Spleen (tissue), 13 donors: ENCODE measurements at places on chromosomes 11 and 22.

GRCh38 chr11:18264035-18264434 is 2.0 kb upstream of the SAA1 start:
- DNase-seq = no peak

DNA sequence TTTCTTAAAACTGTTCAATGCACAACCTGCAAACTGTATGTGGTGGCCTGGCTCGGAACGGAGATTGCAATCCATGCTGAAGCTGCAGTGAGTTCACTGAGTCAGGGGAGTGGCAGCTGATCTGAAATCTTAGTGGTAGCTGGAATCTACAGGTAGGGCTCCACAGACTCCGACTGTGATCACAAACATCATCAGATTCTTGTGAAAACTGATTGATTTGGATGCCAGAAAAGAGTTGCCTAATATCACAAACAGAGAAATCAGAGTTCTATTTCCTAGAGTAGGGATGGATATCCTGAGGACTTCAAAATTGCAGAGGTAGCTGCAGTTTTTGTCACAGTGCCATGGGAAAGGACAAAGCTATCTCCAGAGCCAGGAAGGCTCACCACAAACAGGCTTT is 57.5 kb upstream of the SC5D start:
- no peak for DNase-seq

DNA sequence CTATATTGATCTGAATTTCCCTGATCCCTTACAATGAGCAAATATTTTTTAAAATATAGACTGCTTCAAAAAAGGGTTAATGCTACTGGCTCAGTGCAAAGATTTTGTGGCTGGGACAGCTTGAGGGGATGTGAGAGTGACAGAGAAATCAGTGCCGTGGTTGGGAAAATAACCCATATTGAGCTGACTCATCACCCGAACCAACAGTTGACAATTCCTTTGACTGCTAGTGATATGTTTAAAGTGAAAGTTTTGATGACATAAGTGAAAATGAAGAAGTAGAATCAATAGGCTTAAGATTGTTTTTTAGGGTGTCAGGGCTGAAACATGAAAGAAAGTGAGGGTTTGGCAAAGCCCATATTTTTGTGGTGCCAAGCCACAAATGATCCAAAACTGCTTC is 257.1 kb upstream of the TENM4 start:
- DNase-seq = no peak

GRCh38 chr11:77147668-77148321 is 19.7 kb downstream of the MYO7A start:
- no peak for DNase-seq

DNA sequence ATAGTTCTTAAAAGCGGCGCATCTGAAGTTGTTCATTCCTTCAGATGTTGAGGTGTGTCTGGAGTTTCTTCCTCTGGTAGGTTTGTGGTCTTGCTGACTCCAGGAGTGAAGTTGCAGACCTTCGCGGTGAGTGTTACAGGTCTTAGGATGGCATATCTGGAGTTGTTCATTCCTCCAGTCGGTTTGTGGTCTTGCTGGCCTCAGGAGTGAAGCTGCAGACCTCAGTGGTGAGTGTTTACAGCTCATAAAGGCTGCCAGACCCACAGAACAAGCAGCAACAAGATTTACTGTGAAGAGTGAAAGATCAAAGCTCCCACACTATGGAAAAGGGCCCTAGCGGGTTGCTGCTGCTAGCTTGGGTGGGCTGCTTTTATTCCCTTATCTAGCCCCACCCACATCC is 201.7 kb upstream of the PDGFD start:
- no peak for DNase-seq

DNA sequence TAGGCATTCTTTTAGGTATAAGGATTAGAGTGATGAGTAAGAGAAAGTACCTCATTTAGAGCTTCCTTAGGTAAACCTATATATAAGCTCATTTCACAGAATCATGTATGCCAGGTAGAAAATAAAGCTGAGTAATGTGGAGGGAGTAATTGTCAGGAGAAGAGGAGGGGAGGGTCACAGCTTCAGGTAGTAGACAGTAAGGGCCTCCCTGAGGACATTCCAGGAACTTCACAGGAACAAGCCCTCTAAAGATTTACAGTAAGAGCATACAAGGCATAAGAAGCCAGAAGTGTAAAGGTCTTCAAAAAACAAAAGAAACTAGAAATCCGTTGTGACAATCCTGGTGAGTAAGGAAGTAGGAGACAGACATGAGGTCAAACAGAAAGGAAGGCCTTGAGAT is 57.6 kb downstream of the USP47 start:
- no peak for DNase-seq

DNA sequence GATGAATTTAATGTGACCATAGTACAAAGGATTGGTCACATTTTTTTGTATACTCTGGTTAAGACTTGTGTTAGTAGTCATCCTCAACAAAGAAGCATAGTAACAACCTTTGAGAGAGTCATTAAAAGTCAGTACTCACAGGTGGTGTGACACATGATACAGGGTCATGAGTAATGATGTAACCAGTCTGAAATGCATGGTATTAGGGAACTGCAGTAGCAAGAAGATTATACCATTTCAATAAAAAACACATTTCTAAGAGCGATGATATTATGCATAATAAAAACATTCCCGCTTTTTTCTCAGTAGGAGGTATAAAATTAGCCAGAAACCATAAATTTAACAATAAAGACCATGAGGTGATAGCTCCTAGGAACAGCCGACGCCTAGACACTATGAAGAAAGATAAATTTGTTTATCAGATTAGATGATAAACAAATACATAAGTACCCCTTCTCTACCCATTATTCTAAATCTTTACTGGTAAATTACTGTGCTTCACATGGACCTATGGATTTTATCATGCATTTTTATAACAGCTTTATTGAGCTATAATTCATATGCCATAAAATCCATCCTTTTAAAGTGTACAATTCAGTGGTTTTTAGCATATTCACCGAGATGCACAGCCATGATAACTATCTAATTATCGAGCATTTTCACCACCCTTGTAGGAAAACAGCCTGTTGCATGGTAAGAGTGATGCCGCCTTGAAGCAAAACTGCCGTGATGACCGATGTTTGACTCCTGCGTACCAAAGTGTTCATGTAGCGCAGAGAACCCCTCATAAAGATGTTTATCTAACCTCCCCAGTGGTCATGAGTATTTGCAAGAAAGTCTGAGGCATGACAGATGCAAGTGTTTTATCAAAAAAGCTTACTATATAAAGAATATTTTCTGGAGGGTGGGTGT is 41.8 kb downstream of the TMPRSS5 start:
- DNase-seq = no peak

DNA sequence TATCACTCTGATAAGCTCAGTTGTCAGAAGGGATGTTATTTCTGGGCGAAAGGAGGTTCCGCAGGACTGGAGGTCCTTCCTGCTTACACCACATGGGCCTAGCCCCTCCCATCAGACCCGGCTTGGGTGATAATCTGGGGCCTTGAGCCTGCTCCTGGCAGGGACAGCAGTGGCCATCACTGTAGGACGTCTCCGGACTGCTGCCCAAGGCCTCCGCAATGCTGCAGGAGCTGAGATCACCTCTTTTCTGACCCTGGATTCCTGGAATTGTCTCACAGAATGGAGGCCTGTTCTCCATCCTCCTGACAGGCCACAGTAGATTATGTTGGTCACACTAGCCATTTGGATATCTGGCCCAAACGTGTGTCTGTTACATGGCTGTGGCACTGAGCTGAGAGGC is 9.2 kb upstream of the BIK start:
- no peak for DNase-seq

DNA sequence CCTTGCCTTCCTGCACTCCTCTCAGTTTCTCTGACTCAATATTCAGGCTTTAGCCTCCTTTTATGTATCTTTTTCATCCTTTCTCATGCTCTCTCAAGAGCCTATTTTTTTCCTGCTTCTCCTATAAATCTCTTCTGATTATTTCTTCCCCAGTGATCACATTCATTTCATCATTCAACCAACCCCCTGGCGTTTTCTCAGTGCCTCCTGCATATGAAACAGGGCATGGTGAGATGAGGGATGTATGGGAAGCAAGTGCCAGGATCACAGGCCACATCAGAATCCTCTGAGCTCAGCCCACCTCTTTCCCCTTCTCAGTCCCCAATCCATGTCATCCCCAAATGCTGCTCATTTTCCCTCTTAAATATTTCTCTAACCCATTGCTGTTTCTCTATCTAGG is 38.7 kb upstream of the NRIP3 start:
- no peak for DNase-seq

DNA sequence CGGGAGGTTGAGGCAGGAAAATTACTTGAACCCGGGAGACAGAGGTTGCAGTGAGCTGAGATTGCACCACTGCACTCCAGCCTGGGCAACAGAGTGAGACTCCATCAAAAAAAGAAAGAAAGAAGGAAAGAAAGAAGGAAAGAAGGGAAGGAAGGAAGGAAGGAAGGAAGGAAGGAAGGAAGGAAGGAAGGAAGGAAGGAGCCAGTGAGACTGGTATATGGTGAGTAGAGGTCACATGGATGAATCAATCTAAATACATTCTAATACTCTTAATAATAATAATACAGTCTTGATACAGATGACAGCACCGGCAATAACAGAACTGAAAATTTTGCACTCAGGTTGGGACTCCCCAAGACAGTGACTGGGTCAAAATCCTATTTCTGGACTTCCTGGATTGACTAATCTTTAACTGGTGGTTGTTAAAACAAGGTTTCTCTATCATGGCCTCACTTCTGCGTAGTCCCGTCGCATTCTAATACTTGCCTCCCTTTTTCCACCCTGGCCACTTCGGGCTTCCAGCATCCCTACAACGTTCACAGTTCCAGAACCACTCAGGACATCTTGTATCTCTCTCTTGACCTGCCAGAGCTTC is 53.5 kb upstream of the EIF3M start:
- DNase-seq = no peak

GRCh38 chr11:78535027-78535426 is 39.6 kb downstream of the NARS2 start:
- DNase-seq = no peak

DNA sequence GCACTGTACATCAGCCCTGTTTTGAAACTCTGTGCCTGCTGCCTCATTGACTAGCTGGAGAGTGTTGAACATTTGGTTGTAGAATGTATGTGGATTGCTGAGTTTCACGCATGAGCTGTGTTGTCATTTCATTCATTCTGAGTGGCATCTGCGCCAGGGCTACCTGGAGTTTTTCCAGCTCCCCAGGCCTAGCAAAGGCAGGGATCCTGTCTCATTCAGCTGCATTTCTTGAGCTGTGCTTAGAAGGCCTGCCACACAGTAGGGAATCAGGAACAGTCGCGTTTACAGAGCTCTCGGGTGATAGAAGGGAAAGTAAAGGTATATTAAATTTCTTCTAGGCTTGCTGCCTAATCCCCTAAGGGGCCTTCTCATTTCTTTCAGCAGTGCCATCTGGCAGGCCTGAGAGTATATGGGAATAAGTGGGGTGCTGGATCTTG is 44.3 kb downstream of the PTPRJ start:
- DNase-seq = peak; percentile 27

- DNase-seq = no peak
Measured at GRCh38 chr11:16924826-16925560, 89.2 kb downstream of the PLEKHA7 start.

- DNase-seq = no peak
Measured at GRCh38 chr11:134246100-134246499, 7.1 kb downstream of the THYN1 start.

DNA sequence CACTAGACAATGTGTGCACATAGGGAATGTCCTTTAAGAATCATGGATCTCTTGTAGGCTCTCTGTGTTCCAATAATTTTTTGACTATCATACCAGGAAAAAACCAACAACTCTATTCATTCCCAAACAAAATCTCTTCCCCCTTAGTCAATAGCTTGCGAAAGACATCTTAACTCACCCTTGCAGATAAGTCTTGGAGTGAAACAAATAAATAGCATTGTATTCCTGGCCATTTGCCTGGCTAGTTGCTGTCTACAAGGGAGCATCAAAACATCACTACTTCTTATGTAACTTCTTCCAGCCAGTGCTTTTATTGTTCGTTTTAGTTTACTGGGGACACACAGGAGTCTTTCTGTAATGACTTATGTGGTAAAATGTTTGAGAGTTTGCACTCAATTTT is 29.4 kb downstream of the SCN3B start:
- DNase-seq = no peak

GRCh38 chr11:115182282-115182955 is 321.8 kb downstream of the CADM1 start:
- DNase-seq = no peak

DNA sequence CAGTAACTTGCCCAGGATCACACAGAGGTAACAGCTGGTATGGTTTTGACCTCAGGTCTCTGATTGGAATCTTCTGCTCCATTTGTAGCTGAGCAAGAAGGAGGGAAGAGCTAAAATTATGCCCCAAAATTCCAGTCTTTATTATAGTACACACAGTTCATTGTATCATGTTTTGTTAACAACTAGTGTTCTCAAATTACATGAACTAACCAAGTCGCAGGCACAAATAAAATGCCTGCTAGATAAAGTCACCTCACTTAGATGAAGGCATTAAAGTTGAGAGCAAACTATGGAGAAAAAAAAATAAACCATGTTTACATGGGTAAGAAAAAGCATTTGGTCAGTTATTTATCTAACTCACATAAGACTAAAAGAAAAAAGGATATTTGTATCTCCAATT is 58.8 kb downstream of the PDGFD start:
- DNase-seq = no peak

DNA sequence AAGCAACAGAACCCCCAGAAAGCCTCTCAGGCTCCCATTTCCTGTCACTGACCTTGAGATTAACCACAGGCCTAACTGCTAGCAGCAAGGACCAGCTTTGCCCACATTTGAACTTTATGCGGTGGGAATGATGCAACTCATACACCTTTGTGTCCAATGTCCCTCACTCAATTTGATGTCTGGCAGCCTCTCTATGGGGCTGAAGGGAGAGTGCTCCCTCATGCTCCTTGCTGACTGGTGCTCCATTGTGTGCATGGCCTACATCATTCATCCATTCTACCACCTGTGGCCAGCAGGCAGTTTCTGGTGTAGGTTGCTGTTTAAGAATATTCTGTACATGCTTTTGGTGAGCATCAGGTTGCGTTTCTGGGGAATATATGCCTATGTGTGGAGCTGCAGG is 31.9 kb downstream of the KCNQ1OT1 start:
- peak; percentile 11 for DNase-seq

GRCh38 chr11:88508418-88508758 is 170.9 kb upstream of the CTSC start:
- peak; percentile 51 for DNase-seq
